ENCODE measurements at places on chromosomes 3 and 15.
A peak's percentile ranks its signal among the peaks of the same experiment; 100 is the strongest.

GRCh38 chr3:43328653-43329052 is 42.3 kb downstream of the SNRK start:
- DNase-seq: no peak

- no peak for DNase-seq
Measured at GRCh38 chr3:190224863-190225692, 97.2 kb downstream of the CLDN1 start.

DNA sequence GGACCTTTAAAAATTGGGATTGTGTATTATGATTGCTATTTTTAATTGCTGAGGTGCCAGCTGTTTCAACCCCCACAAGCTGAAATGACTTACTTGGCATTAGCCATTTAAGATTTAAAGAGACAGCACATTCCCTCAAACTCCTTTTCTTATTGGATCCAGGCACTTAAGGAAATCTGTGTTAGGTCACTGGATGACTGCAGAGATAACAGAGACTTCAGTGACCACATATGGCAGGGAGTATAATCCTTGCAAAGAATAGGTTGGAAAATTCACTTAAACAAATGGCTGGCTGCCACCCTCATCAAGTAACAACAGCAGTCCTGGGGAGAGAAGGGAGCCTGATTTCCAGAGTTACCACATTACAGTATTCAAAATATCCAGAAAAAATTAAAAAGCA is 66.6 kb downstream of the SLMAP start:
- DNase-seq: no peak

- DNase-seq: no peak
Measured at GRCh38 chr3:177554895-177555759, 357.8 kb upstream of the TBL1XR1 start.

DNA sequence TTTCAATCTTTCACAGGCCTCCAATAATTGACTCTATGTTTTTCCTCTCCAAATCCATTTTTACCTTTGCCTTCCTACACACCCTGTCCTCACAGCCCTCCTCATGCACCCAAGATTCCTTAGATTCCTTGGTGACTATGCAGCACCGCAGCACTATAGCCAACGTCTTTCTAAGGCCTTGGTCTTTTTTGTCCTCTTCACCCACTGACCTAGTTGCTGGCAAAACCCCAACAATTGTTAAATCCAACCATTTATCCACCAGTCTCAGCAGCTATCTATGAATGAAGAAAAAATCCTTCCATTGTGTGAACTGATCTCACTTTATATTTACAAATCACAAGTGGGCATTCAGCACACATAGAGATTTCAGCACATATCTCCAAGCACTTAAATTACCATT is 203.9 kb downstream of the VGLL3 start:
- no peak for DNase-seq

- no peak for DNase-seq
Measured at GRCh38 chr3:54408328-54408727, 286.0 kb downstream of the CACNA2D3 start.

DNA sequence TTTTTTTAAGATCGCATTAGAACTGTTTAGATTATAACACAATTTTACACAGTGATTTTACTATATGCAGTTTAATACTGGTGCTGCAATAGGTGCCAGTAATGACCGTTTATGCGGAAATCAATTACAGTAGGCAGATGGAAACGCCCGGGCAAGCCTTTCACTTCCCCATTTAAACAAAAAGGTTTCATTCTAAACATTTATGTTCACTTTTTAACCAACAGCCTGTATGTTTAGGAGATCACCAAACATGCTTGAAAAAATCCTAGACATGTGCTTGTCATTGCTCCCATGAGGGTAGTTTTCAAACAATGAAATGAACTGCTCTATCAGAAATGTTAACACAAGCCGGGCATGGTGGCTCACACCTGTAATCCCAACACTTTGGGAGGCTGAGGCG is 2.7 kb downstream of the BNIP2 start:
- DNase-seq: no peak

DNA sequence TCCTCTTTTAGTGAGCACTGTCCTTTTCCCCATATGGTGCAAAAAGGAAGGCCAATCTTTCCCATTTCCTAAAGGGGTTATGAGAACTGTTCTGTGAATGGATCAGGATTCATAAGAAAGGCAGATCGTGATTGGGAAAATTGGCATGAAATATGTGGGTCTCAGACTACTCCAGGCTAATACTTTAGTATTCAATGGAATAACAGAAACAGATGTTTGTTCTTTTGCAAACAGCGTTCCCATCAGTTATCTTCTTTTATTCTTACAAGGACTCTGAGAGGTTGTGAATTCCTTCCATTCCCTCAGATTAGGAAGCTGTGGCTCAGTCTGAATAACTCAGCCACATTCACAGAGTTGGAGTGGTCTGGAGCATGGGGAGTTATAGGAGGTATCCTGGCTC is 51.3 kb upstream of the MTMR10 start:
- no peak for DNase-seq

GRCh38 chr15:40252141-40252437 is 13.2 kb downstream of the PAK6 start:
- DNase-seq: no peak

- no peak for DNase-seq
Measured at GRCh38 chr15:57079931-57080620, 161.6 kb downstream of the TCF12 start.

GRCh38 chr3:107897471-107898061 is 193.3 kb downstream of the CD47 start:
- DNase-seq: no peak

- no peak for DNase-seq
Measured at GRCh38 chr15:38876621-38877020, 312.0 kb upstream of the RASGRP1 start.

DNA sequence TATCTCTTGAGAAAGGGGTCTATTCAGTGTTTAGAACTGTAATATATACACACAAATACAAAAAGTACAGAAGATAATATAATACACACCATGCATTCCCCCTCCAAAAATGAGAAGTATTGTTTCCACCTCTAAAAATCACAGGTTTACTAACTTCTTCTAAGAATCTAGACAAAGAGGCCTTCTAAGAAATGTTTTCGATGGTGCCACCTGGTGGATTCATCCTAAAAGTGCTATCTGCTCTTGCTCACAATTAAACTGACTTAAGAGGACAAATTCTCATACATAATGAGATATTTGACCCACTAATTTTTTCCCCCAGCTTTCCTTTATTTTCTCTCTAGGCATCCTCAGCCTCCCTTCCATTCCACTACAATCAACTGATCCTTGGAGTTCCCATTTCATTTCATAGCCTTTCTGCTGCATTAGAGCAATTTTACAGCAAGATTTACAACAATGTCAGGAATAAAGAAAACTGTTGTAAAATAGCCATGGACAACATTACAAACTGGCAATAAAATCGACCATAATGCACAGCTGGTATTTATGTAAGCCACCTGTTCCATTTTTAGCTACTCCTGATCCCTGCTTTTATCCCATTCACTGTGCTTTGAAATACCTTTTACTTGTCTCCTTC is 124.6 kb downstream of the ARRDC4 start:
- peak; percentile 54 for DNase-seq

GRCh38 chr3:70564552-70564951 is 252.1 kb upstream of the MDFIC2 start:
- no peak for DNase-seq

GRCh38 chr3:153973722-153974265 is 147.4 kb upstream of the ARHGEF26 start:
- no peak for DNase-seq

DNA sequence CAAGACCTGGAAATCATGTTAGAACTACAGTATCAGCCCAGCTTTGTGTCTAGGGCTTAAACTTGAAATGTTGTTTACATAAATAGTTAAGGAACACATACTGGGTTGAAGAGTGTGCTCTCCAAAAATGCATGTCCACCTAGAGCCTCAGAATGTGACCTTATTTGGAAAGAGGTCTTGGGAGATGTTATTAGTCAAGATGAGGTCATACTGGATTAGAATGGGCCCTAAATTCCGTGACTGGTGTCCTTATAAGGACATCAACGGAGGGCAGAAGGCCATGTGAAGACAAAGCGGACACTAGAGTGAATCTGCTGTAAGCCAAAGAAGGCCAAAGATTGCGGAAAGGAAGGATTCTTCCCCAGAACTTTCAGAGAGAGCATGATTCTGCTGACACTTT is 759.2 kb upstream of the CFAP20DC start:
- DNase-seq: no peak

GRCh38 chr15:23686466-23687142 is 501 bp downstream of the NDN start:
- DNase-seq: no peak

DNA sequence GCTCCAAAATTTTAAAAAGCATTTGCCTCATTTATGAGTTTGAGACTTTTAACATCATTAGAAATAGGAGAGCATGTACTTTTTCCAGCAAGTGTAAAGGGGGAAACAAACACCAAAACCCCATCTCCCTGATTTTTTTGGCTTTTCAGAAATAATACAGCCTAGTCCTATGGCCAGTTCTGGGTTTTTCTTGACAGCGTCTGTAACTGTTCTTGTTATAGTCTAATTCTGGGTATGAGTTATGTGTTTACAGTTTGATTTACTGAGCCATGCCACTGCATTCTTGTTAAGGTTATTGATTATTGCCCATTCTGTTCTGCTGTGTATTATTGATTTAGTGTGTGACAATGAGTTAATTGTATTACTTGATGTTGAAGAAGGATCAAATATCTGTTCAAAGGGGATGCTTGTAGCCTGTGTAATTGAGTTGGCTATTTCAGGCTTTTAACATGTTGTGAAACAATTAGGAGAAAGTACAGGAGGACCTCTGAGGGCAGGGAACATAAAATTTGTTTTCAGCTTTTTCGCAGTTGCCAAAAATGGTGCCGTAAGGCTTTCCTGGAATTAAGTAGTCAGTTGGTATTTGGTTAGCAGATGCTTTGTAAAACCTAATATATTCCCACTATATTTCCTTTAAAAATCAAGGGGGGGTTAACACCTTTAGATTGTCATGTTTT is 46.1 kb downstream of the MBNL1 start:
- no peak for DNase-seq

DNA sequence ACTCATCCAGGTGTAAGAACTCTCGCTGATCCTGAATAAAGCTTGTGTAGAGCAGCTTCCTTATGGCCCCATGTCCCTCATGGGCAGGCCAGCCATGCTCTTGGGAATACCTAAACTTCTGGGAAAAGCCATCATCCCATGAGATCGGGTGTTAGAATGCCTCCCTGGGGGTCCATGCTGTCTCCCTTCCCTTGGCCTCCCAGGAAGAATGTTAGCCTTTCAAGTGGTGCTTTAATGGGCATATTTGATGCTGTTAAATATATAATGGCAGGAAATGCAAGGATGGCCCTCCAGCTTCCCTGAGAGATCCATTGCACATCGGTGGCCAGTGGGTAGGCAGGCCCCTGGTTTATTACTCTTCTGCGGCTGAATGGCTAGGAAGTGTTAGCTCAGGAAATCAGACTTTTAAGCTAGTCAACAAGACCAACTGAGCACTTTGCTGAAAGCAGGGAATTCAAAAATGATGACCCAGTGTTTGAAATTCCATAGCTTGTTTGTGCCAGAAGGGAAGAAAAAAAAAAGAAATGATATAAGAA is 60.5 kb upstream of the LRTM1 start:
- DNase-seq: no peak

GRCh38 chr3:78494851-78495250 is 1272.9 kb downstream of the ROBO1 start:
- peak; percentile 27 for DNase-seq

DNA sequence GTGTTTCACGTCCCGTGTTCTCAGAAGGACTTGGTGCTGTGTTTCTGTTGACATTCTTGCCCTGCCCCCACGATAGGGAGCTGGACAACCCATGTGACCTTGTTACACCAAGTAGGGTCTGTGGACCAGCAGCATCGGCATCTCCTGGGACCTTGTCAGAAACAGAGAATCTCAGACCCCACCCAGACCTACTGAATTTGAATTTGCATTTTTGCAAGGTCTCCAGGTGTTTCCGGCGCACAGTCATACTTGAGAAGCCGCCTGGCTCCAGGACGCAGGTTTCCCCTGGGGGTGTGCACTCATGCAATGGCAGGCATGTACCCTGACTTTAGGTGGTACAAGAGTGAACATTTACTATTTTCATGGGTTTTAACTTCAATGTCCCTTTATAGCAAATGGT is 117.9 kb downstream of the TLE3 start:
- no peak for DNase-seq

- DNase-seq: peak; percentile 56
Measured at GRCh38 chr3:45929042-45929679, 14.1 kb upstream of the CXCR6 start.

DNA sequence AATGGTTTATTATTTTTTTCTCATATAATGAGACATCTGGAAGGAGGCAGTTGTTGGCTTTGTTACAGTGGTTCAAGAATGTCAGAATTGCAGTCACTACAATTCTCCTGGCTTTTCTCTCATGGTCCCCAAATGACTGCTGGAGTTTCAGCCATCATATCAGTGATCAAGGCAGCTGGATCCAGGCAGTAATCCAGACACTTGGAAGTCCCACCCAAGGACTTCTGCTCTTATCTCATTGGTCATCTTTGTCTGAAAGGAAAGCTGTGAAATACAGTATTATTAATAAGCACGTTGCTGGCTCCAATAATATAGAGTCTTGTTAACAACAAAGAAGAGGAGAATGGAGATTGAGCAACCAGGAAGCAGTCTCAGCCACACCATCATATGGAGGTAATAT is 22.9 kb upstream of the MED12L start:
- DNase-seq: peak; percentile 41

GRCh38 chr3:172157564-172158258 is 118.3 kb downstream of the FNDC3B start:
- no peak for DNase-seq

DNA sequence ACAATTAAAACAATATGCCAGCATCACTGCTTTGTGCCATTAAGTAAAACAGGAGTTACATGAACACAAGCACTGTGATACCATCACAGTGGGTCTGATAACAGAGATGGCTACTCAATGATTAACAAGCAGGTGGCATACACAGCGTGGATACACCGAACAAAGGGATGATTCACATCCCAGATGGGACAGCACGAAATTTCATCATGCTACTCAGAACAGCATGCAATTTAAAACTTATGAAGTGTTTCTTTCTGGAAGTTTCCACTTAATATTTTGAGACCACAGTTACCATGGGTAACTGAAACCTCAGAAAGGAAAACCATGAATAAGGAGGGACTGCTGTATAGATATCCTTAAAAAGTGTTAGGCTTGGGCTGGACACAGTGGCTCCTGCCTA is 44.5 kb downstream of the SLC24A1 start:
- DNase-seq: no peak

GRCh38 chr3:108319428-108320082 is 23.2 kb downstream of the HHLA2 start:
- DNase-seq: no peak

DNA sequence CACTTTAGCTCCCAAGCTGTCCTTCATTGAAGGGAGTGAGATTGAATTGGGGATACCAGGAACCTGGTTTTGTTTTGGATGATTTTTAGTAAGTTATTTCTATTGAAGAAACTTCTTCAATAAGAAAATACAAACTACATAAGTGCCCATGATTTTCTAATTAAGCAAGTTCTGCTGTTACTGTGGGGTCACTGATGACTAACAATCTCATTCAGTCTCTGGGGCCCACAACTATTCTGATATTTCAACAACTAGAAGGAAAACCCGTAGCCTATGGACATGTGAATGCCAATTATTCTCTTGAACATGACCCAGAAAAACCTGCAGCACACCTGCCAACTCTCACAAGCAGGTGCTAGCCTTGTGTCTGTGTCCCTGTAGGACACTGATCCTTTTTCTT is 184.6 kb downstream of the DCLK3 start:
- no peak for DNase-seq

GRCh38 chr3:126684218-126684751 is 19.8 kb upstream of the CHCHD6 start:
- DNase-seq: peak; percentile 50

- DNase-seq: no peak
Measured at GRCh38 chr3:121752772-121753171, 3.2 kb upstream of the GOLGB1 start.
